ENCODE measurements at places on chromosomes 1 and 21.

DNA sequence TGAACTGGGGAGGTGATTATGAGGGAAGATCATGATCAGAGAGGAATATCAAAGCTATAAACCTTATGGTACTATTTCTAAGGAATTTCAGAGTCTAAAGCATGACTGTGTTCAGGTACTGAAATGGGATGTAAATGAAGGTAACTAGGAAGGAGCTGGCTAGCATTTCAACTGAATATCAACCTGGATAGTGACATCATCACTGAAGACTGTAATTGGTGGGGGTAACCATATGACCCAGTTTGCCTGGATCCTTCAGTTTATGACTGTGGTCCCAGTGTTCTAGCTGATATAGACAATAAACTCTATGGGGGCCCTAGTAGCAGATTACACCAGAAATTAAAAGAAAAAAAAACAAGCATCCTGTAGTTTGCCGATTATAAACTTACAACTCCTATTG lies 120.8 kb downstream of the APP start:
- no peak for DNase-seq

DNA sequence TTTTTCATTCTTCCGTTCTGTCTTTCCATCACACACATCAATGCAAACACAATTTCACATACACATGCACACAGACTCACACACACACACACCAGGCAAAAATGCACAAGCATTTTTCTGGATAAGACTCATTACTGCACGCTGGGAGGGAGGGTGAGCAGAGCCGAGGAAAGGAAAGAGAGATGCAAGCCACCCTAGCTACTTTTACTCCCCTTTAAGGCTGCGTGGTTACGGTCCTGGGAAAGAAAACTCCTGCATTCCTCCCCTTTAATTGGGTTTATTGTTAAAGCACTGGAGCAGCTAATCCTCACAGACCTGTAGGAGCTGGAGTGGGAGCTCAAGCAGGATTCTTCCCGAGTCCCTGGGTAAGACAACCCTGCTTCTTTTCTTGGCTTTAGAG lies at the start of gene CAMK1G:
Gene CAMK1G (plus strand): TSS at position 307 of the 400 bp plus-strand sequence. CDS start 11,270 bp downstream, outside the sequence.
- no peak for DNase-seq

- DNase-seq: no peak
These were observed 5.7 kb downstream of the KCNQ4 start for GRCh38 chr1:40789342-40789598.

DNA sequence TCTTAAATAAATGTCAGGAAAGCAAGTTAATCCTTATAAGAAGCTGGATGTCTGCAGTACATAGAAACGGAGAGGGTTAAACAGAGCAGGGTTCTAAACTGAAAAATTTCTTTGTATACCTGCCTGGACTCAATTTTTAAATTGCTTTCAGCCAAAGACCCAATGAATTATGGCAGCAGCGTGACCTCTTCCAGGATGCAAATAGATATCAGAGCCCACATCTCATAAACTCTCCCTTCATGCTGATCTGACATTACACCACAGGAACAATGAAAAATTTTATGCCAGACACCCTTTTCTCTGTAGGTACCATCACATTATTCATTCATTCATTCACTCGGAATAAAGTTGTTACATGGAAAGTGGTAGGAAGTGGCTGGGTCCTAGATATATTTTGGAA lies 236.4 kb downstream of the NUF2 start:
- no peak for DNase-seq

DNA sequence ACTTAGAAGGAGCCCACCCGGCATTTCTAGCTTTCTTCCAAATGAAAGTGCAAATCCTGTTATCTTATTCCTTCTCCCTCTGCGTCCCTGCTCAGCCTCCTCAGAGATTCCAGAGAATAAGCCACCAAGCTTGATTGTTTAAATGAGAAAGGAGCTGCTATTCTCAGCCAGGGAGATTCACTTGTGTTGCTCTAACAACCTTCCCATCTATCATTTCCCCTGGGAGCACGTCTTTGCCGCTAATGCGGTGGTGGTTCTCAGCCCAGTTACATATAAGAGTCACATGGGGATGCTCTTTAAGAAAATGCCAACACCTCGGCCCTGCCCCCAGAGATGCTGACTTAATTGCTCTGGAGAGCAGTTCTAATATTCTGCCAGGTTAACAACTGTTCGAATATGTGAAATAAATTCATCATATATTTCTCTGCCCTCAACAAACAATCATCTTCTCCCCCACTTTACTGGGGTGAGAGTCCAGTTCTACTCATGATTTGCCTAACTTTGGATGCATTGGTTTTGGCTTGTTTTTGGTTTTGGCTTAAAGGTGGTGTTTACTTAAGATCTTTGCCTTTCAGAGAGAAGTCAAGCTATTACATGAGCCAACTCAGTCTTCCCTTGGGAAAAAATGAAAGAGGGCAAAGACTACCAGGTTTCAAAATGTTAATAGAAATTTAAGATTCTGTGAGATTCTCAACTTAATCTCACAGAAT lies 213.9 kb downstream of the SEC16B start:
- DNase-seq: no peak

DNA sequence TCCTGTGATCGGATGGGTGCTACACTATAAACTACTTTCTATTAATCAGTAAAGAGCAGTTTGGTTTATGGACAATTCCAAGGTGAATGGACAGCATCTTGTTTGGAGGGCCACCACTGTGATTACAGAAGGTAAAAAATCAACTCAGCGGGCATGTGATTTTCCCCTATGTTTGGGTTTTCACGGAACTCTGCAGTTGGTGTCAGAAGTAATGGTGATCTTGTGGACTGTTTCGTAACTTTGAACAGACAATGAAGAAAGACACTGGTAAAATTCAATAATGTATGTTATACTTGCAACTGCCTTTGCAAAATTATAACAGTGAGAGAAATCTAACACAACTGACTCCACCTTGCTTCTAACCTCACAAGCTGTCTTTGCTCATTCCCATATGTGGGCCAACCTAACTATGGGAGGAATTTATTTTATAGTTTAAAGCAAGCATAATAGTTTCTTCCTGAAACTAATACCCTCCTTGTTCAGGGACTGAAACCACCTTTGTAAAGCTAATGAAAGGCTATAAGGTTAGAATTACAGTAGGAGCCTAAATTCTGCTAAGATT lies 53.2 kb downstream of the TRIM33 start:
- DNase-seq: no peak

DNA sequence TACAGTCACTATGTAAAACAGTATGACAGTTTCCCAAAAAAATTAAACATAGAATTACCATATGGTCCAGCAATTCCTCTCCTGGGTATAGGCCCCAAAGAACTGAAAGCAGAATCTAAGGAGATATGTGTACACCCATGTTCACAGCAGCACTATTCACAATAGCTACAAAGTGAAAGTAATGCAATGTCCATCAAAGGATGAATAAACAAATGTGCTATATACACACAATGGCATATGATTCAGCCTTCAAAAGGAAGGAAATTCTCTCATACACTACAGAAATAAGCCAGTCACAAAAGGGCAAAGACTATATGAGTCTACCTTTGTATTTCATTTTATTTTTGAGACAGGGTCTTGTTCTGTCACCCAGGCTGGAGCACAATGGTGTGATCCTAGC lies 120.4 kb downstream of the TOMM20 start:
- DNase-seq: no peak

GRCh38 chr1:53573931-53574330 lies 114.7 kb downstream of the DMRTB1 start:
- no peak for DNase-seq

DNA sequence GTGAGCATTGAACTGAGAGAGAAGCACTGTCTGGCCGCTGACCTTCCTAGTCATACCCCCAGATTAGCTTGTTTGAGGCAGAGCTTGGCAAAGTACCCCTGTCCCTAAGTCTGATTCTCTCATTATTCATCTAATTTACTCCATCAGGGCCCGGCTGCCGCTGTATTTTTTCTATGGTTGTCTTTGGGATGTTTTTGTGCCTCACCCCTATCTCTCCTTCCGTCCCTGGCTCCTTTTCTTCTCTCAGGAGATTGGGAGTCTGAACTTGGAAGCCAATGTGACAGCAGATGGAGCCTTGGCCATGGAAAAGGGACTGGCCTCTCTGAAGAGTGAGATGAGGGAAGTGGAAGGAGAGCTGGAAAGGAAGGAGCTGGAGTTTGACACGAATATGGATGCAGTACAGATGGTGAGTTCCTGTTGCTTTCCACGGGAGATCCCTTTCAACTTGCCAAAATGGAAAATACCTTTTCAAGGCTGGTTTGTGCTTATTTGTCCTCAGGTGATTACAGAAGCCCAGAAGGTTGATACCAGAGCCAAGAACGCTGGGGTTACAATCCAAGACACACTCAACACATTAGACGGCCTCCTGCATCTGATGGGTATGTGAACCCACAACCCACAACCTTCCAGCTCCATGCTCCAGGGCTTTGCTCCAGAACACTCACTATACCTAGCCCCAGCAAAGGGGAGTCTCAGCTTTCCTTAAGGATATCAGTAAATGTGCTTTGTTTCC lies 53.9 kb downstream of the LAMC2 start:
- no peak for DNase-seq

DNA sequence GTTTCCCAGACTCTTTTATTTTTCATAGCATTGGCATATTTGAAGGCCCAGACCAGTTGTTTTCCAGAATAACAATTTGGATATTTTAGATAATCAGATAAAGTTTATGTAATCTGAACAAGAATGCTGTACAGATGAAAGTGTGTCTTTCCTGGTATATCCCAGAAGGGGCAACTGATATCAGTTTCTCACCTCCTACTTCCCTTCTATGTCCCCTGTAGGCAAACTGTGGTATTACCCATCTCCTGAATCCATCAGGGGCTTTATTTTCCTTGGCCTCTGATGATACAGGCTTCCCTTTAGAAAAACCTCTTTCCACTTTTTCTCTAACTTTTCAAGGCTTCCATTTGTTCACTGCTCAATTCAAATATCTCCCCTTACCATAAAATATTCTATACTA lies 87.5 kb upstream of the RGS1 start:
- no peak for DNase-seq

GRCh38 chr1:6523566-6523965 lies 30.7 kb downstream of the NOL9 start:
- DNase-seq: no peak

DNA sequence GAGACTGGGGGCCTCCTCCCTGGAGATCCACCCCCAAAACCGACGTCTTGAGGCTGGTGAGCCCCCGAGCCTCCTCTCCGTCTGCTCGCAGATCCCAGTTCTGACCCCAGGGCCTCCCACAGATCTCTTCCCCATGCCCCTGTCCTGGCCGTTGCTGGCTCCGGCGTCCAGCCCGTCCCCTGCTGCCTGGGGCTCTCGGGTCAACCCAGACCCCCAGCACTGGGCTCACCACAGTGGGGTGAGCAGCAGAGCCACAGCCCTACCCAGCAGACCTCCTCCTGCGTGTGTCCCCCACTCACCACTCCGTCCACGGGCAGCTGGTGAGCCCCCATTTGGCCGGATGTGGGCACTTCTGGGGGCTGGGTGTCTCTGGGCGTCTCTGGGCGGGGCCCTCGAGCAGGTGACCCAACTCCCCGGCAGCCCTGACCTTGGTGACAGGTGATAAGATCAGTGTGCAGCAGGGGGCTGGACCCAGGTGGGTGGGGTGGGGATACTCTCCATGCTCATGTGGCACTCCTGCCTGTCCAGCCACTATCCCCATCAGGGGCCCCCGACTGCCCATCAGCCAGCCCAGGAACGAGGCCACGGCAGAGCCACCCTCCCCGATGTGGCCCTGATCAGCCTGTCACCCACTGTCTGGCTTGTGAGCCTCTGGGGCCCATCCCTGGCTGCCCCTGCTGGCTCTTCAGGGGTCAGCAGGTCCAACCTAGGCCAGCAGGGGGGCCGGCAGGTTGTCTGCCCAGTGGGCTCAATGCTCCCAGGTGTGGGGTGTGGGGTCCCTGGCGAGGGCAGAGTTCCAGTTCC lies 709 bp downstream of the TNFRSF14 start:
- DNase-seq: no peak

DNA sequence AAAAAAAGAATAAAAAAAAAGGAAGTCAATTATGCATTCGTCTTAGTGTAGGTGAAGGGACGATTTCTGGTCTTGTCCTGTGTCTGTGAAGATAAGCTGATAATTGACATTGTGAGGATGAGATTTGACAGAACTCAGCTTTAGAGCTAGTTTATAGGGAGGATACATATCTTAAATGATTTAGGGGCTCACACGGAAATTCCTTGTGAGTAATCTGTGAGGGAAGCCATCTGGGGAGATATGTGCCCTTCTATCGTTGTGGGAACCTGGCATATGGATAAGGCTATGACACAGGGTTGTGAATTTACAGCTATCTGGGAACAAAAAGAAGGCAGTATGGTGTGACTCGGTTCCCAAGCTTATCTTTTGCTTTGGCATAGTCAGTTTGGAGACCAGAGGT lies 71.1 kb downstream of the RABGAP1L start:
- DNase-seq: no peak

GRCh38 chr1:243413431-243414151 lies 157.8 kb downstream of the SDCCAG8 start:
- no peak for DNase-seq

DNA sequence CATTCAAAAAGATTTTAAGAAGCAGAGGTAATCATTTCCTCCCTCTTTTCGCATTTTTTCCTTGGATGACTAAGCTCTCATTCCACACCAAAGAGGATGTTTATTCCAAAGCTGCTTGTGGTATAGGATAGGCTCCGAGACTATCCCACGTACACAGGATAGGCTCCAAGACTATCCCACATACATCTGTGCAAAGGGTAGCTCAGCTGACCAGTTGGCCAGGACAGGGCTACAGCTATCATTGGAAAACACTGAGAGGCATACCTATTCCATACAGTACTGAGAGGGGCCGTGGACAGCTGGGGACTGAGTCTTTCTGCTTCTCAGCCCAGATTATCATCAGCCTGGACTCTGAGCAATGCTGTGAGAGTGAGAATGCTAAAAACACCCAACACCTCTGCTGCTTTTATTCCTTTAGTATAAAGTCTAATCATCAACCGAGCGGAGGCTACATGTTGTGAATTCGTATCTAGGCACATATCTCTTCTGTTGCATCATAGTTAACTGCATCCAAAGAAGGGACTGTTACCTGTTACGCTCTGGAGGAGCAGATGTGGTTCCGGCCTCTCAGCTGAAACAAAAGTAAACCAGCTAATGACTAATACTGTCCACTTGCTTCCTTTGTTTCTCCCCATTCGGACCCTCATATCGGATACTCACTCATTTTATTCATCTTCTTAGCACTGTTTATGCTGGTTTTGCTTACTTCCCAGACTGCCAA lies 141.0 kb downstream of the TNFSF18 start:
- DNase-seq: no peak

GRCh38 chr1:52542085-52542688 lies 10.7 kb downstream of the TUT4 start:
- no peak for DNase-seq

GRCh38 chr21:31991356-31992331 lies 118.8 kb downstream of the HUNK start:
- no peak for DNase-seq

GRCh38 chr21:33278721-33279120 lies 12.6 kb downstream of the IL10RB start:
- DNase-seq: no peak

DNA sequence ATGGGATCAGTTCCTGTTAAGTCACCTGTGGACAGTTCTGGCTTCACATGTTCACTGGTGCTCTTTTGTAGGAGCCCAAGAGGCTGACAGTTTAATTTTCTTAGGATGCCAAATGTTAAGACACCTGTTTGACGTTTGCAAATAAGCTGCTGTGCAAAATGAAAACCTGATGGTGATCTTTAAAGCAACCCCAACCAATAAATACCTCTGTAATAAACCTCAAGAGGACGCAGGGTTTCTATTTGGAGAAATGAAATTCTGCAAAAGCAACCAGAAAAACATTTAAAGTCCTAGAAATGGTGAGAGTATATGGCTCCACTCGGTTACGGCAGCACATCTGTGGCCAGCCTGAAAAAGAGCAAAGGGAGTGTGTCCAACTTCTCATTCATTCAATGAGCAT lies 5.7 kb upstream of the RHEX start:
- no peak for DNase-seq

- no peak for DNase-seq
These were observed 61.5 kb downstream of the GNG12 start for GRCh38 chr1:67771749-67772148.
